Activated CD4-positive, CD25-positive, alpha-beta regulatory T cell (primary cell): ENCODE measurements at places on chromosomes 16 and 17.

DNA sequence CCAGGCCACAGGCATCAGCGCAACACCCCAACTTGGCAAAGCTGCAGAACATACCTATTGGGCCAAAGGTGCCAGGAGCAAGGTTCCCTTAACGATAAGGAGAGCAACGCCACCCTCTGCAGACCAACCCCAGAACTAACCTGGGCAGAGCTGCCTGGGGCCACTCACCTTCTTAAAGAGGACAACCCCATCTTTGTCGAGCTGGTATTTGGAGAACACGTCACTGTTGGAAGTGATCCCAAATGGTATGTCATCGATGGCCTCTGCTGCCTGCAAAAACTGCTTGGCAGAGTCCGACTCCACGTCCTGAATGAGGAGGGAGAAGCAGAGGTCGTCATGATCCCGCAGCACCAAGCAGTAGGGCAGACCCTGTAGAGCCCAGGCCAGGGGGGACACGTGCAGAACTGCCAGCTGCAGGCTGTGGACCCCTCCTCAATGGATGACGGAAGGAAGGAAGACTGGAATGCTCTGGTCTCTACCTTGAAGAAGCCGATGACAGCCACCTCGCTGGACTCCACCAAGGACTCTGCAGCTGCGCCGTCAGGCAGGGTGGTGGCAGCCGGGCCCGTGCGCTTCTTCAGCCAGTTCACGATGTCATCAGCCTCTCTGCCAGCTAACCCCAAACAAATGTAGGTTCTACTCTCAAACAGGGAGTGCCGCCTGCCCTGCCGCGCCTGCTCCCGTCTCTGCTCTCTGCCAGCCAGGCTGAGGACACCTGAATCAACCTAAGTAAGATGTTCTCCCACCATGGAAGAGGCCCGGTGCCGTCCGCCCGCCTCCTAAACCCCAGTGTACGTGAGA lies 5.2 kb downstream of the P4HB start:
- DNase-seq = no peak

GRCh38 chr16:86018071-86018470 lies 119.1 kb downstream of the IRF8 start:
- DNase-seq = no peak

DNA sequence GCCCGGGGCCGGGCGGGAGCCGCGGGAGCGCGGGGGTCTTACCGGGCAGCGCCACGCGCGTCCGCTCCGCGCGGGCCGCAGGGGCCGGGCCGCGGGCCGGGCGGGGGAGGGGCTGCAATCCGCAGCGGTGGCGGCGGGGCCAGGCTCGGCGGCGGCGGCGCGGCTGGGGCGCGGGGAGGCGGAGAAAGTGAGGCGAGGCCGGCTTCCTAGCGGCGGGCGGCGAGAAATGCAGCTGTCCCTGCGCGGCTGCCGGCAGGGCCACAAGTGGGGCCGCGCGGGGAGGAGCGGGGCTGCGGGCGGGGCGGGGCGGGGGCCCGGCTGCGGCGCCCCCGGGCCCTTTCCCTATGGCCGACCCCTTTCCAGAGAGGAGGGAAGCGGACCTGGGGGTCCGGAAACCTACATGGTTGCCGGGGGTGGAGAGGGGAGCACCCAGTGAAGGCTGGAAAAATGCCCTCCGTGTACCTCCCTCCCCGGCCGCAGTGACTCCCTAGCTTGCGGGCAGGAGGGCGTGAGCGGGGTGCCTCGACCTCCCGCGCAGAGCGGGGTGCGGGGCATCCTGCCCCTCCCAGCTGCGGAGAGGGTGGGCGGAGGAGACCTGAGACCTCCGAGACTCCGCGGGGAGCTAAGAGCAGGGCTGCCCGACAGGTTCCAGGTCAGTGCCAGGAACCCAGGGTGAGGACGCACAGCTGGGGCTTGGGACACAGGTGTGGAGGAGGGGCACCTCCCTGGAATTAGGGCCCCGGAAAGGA lies at the start of gene CUEDC1:
CUEDC1 (minus strand) TSS at position 230 of the 749 bp plus-strand sequence. CDS start 69,848 bp downstream, outside the sequence.
- peak; percentile 31 for DNase-seq

DNA sequence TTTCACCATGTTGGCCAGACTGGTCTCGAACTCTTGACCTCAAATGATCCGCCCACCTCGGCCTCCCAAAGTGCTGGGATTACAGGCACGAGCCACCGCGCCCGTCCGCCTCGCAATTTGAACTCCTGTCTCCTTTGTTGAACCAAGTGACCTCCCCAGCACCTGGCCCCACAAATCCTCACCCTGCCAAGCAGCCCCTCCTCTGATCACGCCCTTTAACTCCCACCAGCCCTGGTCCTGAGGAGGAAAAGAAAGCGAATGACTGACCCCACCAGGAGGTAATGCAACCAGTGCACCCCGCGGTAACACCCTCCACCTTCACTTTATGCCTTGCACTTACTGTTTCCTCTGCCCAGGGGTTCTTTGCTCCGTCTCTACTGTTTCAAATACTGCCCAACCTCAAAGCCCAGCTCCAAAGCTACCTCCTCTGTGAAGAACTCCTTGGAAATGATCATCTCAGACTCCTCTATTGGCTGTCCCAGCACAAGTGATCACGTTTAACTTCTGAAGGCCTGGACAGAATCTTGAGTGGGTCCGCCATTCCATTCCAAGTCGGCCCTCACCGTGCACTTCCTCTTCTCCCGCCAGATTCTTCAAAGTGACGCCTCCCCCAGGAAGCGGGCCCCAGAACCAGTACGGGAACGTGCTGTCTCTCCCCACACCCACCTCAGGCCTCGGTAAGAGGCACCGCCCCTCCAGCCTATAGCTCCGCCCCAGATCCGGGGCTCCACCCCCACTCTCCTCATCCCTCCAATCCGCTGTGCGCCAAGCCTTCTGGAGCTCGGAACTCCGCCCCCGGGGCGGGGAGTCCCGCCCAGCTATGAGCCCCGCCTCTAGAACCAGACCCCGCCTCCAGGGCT lies 4.4 kb downstream of the CD19 start:
- peak; percentile 74 for DNase-seq

GRCh38 chr16:55367866-55368603 lies 44.0 kb downstream of the IRX6 start:
- no peak for DNase-seq

DNA sequence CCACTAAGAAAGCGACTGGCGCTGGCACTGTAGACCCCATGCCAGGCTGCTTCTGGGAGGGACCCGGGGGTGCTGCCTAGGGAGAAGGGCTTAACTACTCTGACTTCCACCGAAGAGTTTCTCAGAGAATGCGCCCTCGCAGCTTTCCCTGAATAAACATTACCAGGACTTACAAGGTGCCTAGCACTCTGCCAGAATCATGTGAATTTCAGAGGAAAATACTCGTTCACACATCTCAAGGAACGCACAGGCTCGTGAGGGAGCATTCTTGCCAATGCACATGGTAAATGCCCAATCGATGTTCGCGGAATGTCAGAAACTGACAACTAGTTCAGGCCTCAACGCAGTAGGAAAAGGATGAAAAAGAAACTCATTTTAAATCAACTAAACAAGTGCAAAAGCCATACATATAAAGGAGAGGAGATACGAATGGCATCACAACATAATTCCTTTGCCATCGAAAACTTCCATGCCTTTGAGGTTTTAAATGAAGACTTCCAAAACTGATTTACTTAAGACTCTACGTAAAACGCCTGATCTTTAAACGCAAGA lies 999 bp downstream of the CMC2 start:
- no peak for DNase-seq

DNA sequence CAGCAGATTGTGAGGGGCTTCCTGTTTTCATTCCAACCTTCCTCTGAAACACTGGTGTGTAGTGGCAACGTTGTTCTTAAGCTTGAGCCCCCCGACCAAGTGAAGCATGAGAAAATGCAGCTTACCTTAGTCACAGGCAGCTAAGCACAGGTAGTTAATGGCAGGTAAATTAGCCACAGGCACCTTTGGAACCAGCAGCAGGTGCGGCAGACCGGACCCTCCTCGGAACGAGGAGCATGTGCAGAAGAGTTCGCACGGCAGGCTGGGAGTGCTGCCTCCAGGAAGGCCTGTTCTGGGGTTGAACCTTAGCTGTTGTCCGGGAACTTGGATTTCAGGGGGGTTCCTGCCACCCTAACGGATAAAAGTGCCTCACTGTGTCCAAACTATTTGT lies 7.2 kb upstream of the IRF8 start:
- no peak for DNase-seq

GRCh38 chr16:57042157-57043111 lies 49.9 kb upstream of the CPNE2 start:
- peak; percentile 73 for DNase-seq

GRCh38 chr16:49593424-49594040 lies 219.9 kb downstream of the C16orf78 start:
- no peak for DNase-seq

- no peak for DNase-seq
These were observed 2.2 kb downstream of the SERPINF2 start for GRCh38 chr17:1744551-1745512.

DNA sequence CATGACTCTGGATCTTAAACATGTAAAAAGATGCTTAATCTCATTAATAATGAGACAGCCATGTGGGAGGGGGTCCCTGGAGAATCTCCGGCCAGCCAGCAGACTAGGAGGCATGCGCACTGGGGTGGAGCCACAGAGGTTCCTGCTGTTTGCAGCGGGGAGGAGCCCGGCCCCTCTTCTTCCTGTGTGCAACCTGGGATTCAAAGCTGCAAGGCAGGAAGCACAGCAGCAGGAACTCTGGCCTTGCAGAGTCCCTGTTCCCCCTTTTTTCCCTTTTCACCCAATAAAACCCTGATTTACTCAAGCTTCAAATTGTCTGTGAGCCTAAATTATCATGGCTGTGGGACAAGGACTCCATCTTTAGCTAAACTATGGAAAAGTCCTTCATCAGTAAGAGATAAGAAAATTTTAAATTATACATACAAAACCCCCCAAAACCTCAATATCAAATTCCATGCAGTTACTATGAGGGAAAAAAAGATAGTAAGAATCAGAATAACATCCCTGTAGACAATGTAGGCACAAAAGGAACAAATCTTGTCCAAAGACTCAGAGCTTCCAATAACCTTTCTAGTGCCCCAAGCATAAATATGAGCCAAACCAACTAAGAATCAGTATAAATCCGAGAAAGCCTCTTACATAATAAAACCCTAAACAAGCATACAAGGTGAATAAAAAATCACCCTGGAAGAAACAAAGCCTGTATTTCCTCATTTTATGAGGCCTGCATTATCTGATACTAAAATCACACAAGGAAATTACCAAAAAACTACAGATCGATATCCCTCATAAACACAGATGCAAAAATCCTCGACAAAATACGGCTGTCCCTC lies 12.1 kb downstream of the CFDP1 start:
- no peak for DNase-seq

DNA sequence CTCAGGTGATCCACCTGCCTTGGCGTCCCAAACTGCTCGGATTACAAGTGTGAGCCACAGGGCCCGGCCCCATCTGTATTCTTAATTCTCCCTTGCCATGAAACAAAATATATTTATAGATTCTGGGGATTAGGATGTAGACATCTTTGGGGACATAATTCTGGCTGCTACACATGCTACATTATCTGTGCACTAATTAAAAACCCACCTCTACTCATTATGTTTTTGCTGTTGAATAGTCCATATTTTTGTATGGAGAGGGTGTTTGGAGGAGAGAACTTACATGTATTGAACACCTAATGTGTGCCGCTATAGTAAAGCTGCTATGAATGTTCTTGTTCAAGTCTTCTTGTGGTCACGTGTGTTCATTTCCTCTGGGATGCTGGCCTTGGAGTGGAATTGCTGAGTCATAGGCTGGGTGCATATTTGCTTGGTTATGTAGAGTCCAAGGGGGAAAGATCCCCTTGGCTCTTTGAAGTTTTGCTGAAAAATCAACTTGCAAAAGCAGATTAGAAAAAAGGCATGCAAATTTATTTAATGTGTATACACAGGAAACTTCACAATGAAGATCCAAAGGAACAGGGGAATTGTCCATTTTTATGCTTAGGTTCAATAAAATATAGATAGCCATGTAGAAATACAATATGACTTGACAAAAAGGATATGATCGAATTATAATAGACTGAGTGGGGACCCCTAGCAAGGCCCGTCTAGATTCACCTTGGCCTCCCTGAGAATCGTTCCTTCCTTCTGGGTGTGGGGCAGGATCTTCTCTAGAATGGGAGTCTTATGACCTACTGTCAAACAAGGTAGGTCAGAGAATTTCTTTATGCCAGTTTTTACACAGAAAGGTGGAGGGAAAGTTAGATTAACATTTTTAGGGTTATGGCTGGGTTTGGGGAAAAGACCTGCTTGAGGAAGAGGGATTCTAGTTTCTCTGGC lies 42.1 kb upstream of the GPRC5B start:
- DNase-seq = no peak

DNA sequence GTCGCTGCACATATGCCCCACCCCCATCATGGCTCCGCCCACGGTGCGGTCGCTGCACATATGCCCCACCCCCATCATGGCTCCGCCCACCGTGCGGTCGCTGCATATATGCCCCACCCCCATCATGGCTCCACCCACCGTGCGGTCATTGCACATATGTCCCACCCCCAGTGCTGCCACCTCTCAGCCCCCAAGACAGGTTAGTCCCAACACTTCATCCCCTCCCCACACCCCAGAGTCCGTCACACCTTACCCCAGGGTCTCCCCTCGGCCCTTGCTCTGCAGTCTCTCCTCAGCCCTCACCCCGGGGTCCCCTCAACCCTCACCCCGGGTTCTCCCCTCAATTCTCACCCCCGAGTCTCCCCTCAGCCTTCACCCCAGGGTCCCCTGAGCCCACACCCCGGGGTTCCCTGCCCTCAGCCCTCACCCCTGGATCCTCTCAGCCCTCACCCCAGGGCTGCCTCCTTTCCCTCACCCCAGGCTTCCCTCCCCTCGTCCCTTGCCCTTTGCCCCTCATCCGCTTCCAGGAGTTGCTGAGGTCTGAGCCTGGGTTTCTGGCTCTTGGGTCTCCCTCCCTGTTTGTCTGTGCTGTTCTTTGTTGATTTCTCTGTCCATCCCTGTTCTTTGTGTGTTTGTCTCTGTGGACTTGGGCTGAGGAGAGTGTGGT lies 25.6 kb downstream of the TPSG1 start:
- DNase-seq = no peak

DNA sequence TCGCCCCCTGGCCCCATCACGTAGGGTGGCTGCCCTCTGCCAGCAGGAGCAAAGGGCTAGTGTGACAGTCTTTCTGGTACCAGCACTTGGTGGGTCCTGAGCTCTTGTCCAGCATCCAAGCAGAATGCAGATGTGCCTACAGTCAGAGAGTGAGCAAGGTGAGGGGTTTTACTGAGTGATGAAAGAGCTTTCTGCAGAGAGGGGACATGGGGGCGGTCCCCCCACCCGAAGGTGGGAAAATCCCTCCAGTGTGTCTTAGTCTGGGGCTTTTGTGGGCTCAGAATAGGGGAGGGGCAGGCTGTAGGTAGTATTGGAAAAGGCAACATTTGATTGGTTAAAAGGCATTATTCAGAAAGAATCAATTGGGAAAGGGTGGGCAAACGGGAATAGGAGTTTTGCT lies 152.3 kb downstream of the RPTOR start:
- no peak for DNase-seq

- DNase-seq = no peak
These were observed 63.4 kb downstream of the BRIP1 start for GRCh38 chr17:61799812-61800484.

- DNase-seq = no peak
These were observed 9.2 kb downstream of the SCGB1C2 start for GRCh38 chr17:146546-146945.

GRCh38 chr17:34616148-34616547 lies 36.8 kb downstream of the TMEM132E start:
- no peak for DNase-seq

GRCh38 chr16:4373909-4374742 lies 2.5 kb downstream of the VASN start:
- DNase-seq = no peak
